Left lung (tissue), 14 donors: ENCODE measurements at places on chromosomes 6 and 20. TPM values are rescaled to one million over a fixed set of nuclear protein-coding genes. Genes with fewer than 3 reads are reported as not detected.

The PRDM1 gene
- 5.8 TPM for polyA plus RNA-seq

The BNIP5 gene
- not detected for polyA plus RNA-seq

The GJA10 gene
- polyA plus RNA-seq: not detected

The IL20RA gene
- 2.6 TPM for polyA plus RNA-seq

The RIMS4 gene
- polyA plus RNA-seq: 3.9 TPM

The DLK2 gene
- 2.6 TPM for polyA plus RNA-seq

The TMEM170B gene
- 5.2 TPM for polyA plus RNA-seq

The FKBP5 gene
- 22.2 TPM for polyA plus RNA-seq

The ECT2L gene
- 1.7 TPM for polyA plus RNA-seq

The SUMO4 gene
- 1.8 TPM for polyA plus RNA-seq

- no peak for DNase-seq
Measured at GRCh38 chr6:107666981-107667601, 157.0 kb downstream of the SCML4 start.

- DNase-seq: no peak
Measured at GRCh38 chr6:111685526-111685925, 79.8 kb upstream of the TRAF3IP2 start.

DNA sequence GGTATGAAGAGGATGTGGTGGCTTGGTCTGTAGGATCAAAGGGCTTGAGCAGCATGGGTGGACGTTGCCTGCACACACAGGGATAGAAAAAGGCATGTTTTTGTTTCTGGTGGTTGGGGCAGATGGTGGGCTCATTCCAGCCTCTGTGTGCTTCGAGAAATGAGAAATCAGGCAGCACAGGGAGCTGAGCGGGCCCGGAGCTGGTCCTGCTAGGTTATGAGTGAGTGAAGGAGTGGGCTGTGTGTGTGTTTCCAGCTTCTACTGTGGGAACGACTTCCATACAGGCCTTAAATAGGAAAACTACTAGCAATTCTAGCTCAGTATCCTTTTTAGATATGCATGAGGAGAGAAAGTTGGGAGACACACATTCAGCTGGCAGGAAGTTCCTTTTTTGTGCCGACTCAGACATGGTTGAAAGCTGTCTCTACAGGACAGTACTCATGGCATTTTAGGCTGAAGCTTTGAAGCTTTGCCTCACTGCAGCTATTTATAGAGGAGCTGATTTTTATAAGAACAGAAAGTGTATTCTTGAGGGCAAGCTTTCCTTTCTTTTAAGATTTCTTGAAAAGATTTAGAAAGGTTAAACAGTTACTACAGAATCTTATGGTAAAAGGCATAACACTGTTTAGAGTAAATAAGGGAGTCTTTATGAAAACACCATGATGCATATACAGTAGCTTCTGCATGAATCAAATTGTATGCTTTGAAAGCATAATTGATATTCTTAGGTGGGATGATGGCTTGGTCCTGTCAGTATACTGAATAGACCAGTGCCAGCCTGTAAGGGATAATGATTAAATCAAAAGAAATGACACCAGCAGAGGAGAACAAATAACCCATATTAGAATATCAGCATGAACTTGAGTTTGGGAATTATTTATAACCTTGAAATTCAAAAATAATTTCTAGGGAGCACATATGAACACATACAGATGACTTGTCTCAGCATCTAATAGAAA lies 104.0 kb upstream of the MAN1A1 start:
- DNase-seq: no peak

- no peak for DNase-seq
Measured at GRCh38 chr6:15021074-15021473, 224.8 kb upstream of the JARID2 start.

DNA sequence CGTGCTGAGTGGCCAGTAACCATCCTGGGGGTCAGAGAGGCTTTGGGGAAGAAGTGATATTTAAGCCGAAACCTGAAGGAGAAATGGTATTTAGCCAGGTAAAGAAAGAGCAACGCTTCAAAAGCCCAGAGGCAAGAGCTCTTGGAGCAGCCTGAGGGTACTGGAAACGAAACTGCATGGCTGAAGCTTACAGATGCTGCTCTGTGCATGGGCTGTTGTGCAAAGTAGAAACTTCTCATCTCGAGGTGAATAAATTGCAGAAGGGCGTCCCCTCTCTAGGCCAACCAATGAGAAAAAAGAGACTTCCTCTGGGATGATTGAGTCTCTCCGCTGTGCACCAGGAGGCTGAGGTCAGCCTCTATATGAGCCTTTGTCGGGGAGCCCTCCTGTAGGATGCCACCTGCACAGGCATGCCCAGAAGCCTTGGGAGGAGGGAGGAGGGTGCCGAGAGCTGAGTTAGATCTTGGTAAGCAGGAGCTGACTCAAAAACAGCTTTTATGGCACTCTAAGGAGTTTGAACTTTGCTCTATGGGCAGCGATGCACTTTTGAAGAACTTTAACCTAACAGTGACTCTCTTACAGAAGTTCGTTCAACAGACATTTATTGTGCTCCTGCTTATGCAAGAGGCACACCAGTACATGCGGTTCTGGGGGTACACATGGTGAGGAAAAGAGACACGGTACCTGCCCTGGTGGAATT lies 61.6 kb upstream of the EDN1 start:
- no peak for DNase-seq

DNA sequence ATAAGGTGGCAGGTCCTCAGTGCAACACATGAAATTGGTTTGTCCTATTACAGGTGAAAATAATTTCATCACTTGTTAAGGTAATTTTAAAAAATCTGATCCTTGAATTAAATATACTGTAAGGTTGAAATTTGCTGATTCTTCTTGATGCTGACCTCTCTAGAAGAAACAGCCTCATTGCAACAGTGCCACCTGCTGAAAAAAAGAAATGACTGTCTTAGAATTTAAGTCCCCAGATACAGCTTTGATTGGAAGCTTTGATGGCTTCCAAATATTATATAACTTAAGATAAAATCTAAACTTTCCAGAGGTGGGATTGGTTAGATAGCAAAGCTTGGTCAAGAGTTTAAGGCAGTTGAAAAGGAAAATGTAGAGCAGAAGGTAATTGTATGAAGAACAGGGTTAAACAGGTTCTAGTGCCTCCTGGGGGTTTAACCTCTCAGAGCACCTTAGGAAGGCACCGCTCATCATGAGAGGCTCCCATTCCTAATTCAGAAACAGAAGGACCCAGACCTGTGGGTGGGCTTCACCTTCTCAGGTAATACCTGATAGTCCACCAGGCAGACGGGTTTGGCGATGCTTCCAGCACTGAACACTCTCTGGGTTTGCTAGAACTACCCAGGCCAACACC lies 401.0 kb downstream of the PAX1 start:
- DNase-seq: no peak

- no peak for DNase-seq
Measured at GRCh38 chr6:98653179-98653578, 181.2 kb upstream of the POU3F2 start.

GRCh38 chr6:83558975-83559374 lies 46.6 kb downstream of the PRSS35 start:
- no peak for DNase-seq

DNA sequence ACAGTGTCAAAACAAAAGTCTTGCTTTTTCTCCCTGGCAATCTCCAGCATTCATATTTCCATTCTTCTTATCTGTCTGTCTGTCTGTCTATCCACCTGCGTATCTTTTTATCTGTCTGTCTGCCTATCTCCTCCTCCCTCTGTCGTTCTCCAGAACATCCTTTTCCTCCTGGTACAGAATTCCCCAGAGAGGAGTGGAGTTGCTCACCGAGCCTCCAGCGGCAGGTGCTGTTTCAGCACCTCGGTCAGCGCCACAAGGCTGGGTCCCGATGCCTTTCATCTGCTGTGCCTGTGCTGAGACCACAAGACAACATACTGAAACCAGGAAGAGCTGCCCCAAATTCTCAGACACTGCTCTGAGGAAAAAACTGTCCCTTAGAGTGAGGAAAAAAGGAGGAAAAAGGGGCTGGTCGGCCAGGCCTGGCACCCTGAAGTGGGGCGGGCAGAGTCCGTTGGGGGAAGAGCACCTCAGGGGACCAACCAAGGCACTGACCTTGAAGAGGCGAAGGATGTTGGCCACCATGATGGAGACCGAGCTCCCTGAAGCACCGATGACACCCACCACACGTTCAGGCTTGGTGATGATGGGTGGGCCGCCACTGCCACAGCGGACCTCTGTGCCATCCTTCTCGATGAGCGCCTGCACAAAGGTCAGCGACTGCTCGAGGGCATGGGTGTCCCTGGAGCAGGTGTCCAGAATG lies 13.3 kb downstream of the GRM4 start:
- DNase-seq: no peak

DNA sequence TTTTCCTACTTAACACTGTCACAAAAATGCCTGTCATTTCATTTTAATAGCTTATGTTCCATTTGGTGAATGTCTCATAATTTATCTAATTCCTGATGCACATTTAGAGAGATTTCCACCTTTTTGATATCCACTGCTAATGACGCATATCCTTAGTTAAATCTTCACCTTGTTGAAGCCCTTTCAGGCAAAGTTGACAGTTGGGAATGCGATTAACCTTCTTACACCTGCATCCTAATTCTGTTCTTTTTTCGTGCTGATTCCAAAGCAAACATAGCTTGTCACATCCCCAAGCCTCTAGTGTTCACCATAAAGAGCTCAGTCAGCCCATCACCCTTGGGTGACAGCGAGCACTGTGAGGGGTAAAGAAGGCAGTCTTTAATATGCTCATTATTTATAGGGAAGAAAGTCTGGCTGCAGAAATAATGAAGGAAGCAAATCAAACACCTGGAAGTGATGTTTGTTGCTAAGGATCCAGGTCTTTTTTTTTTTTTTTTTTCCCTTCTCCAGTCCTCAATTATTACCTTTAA lies 205.6 kb downstream of the DTNBP1 start:
- no peak for DNase-seq

DNA sequence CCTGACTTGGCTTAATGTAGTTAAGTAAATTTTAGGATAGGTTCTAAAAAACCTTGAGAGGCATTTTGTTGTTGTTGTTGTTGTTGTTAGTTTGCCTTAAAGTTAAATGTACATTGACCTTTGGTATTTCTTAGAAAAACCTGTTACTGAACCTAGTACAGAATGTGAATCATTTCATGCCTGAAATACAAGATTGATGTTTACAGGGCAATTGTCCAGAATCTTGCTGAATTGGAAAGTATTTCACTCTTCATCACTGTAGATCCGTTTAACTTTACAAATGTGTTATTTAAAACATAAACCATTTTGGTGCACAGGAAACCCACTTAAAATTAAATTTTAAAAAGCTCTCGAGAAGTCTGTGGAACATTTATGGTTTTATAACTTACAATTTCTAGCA lies 75.0 kb downstream of the CEP57L1 start:
- DNase-seq: no peak

DNA sequence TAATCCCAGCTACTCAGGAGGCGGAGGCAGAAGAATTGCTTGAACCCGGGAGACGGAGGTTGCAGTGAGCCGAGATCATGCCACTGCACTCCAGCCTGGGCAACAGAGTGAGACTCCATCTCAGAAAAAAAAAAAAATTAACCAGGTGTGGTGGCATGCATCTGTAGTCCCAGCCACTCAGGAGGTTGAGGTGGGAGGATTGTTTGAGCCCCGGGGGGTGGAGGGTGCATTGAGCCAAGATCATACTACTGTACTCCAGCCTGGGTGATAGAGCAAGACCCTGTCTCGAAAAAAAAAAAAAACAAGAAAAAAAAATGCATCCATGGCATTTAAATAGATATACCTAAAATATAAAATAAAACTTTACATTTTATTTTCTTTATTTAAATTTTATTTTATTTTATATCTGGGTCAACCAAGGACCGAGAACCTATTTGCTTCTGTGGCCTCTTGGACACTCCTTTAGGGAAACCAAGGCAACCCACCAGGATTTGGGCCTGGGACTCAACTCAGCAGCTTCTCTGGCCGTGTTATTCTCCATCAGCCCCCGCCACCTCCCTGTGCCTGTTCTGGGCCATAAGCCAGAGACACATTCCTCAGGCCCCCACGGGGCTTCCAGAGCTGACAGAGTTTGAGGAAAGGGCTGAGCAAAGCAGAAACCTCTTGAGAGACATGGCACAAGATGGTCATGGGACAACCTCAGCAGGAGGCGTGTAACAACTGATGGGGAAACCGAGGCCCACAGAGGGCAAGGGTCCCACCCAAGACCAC lies 6.2 kb downstream of the SNTA1 start:
- DNase-seq: no peak

GRCh38 chr20:50356525-50356885 lies 153.7 kb upstream of the PTPN1 start:
- no peak for DNase-seq

DNA sequence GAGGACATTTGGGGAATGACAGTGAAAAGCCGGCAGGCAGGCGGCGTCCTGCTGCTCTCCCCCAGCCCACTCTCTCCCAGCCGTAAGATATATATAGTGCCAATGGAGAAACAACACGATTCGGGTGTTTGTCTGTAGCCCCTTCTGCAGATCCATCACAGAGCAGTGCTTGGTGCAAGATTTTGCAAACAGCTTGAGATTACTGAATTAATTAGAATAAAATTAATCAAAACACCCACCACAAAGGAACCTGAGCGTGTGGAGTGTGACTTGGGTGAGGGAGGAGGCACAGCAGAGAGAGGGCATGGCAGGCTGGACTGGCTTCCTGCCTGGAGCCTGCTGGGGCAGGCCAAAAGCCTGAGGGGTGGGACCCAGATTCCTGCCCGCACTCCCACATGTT lies 28.8 kb upstream of the CCDC167 start:
- no peak for DNase-seq

GRCh38 chr6:100430962-100431361 lies 33.8 kb downstream of the SIM1 start:
- DNase-seq: no peak

- DNase-seq: no peak
Measured at GRCh38 chr6:157731221-157731620, 91.8 kb upstream of the SNX9 start.

DNA sequence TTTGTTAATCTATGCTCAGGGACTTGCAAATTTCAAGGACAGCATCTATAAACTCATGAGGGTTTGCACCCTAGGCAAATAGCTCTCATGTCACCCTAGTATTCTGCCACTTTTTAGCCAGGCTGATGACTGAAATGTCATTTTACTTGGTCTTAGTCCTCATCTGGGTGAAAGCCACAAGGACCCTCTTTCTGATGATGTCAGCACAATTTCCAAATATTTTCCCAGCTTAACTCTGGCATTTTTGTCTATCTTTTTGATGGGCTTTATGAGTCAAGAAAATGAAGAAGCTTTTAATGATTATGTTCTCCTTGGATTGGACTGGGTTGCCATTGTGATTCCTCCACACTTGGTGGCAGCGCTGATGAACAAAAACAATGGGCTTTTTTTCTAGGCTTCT lies 420.1 kb upstream of the BTBD3 start:
- no peak for DNase-seq

- DNase-seq: no peak
Measured at GRCh38 chr6:53703047-53703446, 37.5 kb upstream of the KLHL31 start.

DNA sequence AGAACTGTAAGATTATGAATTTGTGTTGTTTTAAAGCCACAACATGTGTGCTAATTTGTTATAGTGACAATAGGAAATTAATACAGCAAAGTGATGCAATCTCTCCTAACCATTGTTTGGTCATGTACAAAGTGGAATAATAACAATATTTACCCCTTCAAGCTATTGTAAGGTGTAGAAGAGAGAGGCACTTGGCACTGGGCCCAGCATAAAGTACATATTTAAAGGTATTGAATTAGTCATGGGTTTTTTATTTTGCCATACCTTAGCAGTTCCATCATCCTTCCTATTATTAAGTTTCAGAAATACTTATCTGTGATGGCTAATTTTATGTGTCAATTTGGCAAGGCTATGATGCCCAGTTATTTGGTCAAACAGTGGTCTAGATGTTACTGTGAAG lies 322.4 kb upstream of the TSHZ2 start:
- DNase-seq: no peak
